ENCODE measurements at places on chromosomes 2 and 18.

DNA sequence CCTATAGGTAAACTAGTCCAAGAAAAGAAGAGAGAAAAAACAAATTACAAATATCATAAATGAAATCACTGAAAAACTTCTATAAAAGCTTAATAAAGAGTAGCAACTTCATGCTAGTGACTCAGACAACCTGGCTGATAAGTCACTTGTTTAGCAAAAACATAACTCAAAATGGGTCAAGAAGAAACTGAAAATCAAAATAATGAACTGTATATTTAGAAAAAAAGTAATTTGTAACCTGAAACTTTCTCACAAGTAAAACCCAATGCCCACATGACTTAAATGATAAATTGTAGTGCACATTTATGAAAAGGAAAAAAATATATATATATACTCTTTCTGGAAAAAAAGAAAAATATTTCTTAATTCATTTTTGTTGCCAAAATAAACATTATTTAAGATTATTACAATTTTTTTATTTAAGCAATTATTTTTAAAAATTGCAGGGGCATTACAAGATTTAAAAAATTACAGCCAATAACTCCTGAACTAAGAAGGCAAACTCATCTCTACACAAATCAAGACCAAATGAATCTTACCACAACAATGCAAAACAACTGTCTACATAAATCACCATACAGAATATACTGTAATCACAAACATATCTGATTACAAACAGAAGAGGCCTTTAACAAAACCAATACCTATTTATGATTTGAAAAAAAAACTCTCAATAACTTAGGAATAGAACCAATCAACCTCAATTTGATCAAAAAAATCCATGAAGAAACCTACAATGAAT lies 406.3 kb downstream of the CDH7 start:
- no peak for DNase-seq

DNA sequence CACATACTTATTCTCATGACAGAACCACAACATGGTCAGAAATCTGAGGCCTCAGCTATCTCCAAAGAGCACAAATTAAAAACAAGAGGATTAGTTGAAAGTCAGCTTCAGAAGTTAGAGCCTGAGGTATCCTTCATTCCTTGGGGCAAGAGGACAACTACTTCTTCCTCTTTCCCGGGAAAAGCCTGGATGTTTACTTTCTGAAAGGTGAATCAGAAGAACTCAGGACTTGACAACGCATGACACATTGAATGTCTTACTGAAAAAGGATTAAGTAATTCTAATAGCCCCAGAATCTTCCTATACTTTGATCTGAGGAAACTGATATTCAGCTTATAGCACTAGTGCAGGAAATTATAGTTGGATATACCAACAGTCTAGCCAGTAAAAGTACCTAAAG lies 573.2 kb downstream of the METTL4 start:
- no peak for DNase-seq

DNA sequence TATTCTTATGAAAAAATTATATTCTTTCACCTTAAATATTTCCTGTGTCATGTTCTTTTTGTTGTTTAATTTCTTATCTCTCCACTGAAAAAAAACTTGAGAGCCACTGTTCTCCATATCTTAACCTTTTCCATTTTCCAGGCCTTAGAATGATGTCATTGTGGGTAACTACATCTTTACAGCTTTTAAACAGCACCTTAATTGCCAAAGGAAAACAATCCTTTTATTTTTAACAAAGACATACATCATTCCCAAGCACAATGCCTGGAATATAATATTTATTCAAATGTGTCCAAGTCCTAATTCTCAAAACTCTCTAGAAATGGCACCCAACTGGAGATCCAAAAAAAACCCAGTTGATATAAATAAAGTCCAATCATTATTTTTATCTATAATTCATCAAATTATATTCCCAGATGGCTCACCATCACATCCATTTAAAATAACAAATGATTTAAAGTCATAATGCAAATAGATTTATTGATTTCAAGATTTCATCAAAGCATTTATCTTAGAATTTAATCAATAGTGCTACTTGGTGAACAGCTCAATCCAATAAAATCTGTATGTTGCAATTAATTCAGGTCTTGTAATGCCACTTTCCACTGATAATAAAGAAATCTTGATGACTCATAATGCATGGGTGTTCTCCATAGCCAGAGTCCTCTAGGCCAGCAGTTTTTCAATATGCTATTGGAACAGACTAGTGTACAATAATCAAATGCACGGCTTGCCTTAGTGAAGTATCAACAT lies 107.1 kb upstream of the MAPRE2 start:
- DNase-seq: no peak

GRCh38 chr2:67164771-67165522 lies 232.2 kb upstream of the ETAA1 start:
- no peak for DNase-seq

- no peak for DNase-seq
Measured at GRCh38 chr2:47784352-47784851, 1.5 kb downstream of the MSH6 start.

DNA sequence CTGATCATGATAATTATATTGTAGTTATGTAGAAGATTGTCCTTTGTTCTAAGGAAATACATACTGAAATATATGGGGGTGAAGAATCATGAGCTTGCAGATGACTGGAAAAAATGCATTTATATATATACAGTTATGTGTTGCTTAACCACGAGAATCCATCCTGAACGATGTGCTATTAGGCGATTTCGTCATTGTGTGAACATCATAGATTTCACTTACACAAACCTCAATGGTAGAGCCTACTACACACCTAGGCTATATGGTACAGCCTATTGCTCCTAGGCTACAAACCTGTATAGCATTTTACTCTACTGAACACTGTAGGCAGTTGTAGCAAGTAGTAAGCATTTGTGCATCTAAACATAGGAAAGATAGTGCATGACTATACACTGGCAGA lies 2.6 kb upstream of the ACAA2 start:
- DNase-seq: no peak

DNA sequence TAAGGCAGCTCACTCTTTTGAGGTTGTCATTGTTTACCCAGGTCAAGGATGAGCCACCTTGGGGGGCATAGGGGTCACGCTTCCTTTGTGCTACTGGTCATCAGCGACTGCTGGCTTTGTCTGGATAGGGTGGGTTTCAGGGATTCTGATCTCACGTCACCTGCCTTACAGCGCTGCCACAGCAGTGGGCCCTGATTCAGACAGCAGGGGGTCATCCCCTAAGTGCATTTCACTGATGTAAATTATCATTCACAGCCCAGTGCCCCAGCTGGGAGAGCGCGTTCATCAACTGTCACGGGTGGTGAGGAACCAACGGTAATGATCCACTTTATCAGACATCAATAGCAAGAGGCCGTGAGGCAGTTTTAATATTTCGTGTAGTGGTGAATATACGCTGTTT lies 291.2 kb downstream of the NEDD4L start:
- no peak for DNase-seq

Measured in T-helper 17 cell (primary cell).